ENCODE measurements at places on chromosomes 5 and 9. TPM values are rescaled to one million over a fixed set of nuclear protein-coding genes. Genes with fewer than 3 reads are reported as not detected.

Gene PTTG1
- total RNA-seq: 38.9 TPM

Gene CFAP77
- 0.48 TPM for total RNA-seq

Gene SAXO1
- under 0.01 TPM for total RNA-seq

Gene DMRTA1
- total RNA-seq: 1.1 TPM

DNA sequence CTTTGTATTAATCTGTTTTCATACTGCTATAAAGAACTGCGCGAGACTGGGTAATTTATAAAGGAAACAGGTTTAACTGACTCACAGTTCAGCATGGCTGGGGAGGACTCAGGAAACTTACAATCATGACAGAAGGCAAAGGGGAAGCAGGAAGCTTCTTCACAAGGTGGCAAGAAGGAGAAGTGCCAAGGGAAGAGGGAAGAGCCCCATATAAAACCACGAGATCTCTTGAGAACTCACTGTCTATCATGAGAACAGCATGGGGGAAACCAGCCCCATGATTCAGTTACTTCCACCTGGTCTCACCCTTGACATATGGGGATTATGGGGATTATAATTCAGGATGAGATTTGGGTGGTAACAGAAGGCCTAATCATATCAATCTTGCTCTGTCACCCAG is 60.9 kb upstream of the CHD1 start:
- no peak for DNase-seq

Measured in kidney epithelial cell (primary cell).